ENCODE measurements at places on chromosomes 3 and 15.

GRCh38 chr3:164962610-164963009 lies 115.7 kb downstream of the SI start:
- no peak for DNase-seq

DNA sequence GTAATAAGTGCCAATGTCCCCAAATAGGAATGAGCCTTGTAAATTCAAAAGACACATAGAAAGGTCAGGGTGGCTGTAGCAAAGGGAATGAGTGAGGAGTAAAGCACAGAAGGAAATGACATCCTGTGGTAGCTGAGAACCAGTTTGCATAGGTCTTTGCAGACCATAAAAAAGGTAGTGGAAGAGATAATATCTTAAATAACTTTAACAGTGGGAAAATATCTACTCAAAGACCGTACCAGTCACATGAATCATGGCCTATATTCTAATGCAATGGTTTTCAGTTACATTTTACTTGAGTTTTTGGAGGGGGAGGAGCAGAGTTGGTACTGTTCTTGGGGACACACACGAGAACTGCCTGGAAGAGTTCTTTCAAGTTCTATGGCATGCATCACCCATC lies 297.3 kb upstream of the ADAMTS9 start:
- DNase-seq = no peak

DNA sequence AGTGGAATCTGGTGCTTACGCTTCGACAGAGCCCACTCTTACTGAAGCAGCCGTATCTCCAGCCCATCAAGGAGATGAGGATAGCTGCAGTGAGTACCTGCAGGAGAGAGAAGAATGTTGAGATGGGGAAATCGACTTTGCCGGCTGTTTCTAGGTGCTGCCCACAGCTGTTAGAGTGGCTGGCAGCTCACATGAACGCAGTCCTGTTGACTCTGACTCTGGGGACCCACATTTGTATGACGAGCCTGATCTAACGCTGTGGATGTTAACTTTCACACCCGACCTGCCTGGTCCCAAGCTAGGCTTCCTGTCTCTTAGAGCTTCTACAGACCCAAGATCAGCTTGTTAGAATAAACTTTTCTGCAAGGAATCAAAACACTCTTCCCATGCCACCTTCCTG lies 8.9 kb upstream of the DYNLT2B start:
- DNase-seq = no peak

DNA sequence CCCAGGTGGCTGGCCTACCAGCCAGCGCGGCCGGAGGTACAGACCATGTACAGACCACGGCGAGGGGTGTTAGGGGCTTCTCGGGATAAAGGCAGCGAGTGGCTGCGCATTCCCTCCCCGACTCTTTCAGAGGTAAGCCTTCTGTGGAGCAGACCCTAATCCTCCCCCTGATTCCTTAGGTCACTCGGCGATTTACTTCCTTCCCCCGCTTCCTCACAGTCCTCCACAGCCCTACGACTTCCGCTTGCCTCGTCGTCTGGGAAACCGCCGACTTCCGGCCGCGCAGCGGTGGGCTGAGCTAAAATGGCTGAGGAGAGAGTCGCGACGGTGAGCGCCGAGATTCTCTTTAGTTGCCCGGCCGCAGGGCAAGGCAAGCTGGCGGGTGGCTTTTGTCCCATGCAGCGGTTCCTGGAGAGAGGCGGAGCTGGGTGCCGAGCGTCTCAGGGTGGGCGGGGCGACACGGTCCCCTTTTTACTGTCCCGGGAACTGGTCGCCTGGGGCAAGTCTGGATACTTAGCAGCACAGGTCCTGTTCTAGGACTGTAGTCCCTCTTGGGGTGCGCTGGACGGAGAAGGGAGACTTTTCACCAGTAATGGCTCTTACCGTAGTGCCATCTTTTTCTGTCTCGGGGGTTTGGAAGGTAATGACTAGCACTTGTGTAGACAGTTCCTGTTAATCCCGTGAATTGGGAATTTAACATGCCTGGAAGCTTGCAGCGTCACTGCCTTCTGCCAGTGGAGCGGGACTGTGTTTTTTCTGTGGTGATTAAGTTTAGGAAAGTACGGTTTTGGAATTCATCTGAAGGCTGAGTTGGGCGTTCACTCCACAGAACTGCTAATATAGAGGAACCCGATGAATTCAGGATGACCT lies at the start of the genes BBS4 and HIGD2B:
Gene BBS4 (plus strand): TSS at position 283 of the 870 bp plus-strand sequence. CDS start 21 bp downstream, at position 304.
Gene HIGD2B (minus strand): TSS at position 258 of the 870 bp plus-strand sequence. CDS start 9,808 bp downstream, outside the sequence.
- DNase-seq = peak; percentile 98

- DNase-seq = no peak
These were observed 11.9 kb upstream of the CD200R1L start for GRCh38 chr3:112858410-112859069.

- DNase-seq = no peak
These were observed 22.8 kb upstream of the CCDC50 start for GRCh38 chr3:191306428-191306827.

DNA sequence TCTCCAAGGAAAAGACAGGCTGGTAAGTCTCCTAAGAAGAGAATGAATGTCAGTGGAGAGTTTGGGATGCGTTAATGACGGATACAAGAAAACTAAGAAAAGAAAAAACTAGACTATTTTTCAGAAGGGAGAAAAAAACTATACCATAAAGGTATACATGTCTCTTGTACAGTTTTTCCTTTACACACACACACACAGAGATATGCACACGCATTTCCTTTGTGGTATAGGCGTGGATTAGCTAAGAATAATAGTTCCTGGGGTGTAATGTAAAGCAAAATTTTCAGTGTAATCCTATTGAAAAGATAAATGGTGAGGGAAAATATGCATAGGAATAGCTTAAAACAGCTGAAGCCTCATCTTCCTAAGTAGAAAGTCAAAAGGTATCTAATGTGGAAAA lies 36.3 kb downstream of the GABPB1 start:
- DNase-seq = no peak

All from muscle of back (tissue), 13 donors.